CD4-positive, alpha-beta T cell treated with Interleukin-6 for 4 hours (primary cell): ENCODE measurements at places on chromosomes 6 and 20.

DNA sequence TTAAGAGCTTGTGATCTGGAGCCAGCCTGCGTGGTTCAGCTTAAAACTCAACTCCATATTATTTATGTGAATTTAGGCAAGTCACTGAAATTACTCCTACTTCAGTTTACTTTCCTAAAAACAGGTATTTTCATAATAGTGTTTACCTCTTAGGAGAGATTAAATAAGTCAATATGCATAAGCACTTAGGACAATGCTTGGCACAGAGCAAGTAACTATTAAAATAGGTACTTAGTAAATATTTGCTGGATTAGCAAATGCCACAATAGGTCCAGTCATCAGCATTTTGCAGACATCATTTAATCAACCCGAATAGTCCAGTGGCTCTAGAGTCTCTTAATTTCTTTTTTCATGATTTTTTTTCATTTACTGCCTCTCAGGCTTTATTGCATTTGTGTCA lies 78.6 kb upstream of the PTPRK start:
- no peak for DNase-seq

GRCh38 chr6:27062755-27063154 lies 184.7 kb upstream of the PRSS16 start:
- DNase-seq, result no peak

GRCh38 chr6:106477790-106478189 lies 117.3 kb downstream of the CRYBG1 start:
- peak; percentile 5 for DNase-seq

DNA sequence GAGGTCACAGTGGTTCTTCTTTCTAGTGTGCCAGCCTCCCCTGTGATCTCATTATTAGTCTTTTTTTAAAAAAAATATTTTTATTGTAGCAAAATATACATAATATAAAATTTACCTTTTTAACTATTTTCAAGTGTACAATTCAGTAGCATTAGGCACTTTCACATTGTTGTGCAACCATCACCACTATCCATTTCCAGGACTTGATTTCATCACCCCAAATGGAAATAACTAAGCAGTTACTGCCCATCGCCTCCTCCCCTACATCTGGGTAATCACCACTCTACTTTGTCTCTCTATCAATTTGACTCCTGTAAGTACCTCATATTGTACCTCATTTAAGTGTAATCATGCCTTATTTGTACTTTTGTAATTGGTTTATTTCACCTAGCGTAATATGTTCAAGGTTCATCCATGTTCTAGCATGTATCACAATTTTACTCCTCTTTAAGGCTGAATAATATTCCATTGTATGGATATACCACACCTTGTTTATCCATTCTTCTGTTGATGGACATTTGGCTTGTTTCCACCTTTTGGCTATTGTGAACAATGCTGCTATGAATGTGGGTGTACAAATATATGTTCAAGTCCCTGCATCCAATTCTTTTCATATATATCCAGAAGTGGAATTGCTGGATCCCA lies 68.6 kb upstream of the FYN start:
- DNase-seq, result no peak

DNA sequence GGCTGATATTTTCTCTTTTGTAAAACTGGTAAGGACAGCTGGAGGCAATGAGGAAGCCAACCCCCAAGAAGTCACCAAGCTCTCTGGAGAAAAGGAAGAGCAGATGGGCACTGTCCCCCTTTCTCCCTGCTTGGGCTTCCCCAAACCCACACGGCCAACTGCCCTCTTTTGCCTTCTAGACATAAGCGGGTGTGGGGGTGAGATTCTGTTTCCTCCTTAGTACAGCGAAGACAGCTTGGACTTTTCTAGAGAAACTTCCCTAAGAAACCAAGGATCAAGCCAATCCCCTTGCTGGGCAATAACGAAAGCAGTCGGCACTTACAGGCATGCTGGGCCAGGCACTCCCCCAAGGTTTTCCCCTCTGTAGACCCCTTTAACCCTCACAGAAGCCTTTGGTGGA lies 110.3 kb downstream of the CDC5L start:
- DNase-seq, result no peak

GRCh38 chr6:107513214-107513613 lies 23.3 kb downstream of the SOBP start:
- DNase-seq, result no peak

- DNase-seq, result no peak
Measured at GRCh38 chr20:12201289-12201991, 283.7 kb downstream of the BTBD3 start.

GRCh38 chr6:27812078-27812804 lies 100.0 kb downstream of the OR2B2 start:
- DNase-seq, result no peak

DNA sequence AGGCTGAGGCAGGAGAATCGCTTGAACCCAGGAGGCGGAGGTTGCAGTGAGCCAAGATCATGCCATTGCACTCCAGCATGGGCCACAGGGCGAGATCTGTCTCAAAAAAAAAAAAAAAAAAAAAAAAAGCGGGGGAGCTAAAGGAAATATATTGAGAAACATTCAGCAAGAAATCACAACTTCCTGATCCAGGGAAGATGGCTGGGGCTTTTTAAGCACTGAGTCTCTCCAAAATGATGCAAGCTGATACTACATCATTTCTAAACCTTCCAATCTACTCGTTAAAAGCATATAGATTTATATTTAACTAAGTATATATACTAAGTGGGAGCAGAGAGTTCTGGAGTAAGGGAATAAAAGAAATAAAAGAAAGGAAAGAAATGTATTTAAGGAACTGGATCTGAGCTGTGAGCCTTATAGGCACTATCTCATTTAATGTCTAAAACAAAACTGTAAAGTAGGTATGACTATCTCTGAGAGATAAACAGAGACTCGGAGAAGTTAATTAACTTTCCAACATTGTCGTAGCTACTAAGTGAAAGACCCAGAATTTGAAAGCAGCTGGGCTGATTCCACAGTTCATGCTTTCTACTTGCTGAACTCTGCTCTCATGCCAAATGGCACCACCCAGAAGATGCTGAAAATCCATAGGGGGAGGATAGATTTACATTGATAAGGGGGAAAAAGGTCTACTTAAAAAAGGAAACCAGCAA lies 215.0 kb upstream of the MARCKS start:
- no peak for DNase-seq

DNA sequence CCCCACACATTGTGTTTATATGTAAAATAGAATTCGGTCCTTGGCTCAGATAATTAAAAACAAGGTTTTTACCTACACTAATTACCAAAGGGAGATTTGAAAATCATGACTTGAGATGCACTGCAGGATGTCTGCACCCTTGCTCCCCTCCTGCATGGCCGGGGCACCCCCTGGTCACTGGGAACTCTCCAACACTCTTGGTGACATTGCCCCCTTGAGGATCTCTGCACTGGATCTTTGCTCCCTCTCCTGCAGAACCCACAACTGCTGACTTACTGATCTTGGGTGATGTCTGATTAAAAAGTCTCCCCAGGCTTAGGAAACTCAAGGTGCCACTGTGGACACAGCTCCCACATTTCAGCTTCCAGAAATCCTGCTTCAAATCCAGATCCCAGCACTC lies 17.1 kb upstream of the CSNK2A1 start:
- no peak for DNase-seq
